ENCODE measurements at places on chromosomes 5 and 9.

GRCh38 chr5:109805472-109805871 is 115.7 kb downstream of the MAN2A1 start:
- ATAC-seq: no peak

- ATAC-seq: peak; percentile 99
These were observed 70.9 kb downstream of the GAPVD1 start for GRCh38 chr9:125332527-125332926.

- ATAC-seq: no peak
These were observed 7.3 kb downstream of the CDC14B start for GRCh38 chr9:96612105-96612965.

DNA sequence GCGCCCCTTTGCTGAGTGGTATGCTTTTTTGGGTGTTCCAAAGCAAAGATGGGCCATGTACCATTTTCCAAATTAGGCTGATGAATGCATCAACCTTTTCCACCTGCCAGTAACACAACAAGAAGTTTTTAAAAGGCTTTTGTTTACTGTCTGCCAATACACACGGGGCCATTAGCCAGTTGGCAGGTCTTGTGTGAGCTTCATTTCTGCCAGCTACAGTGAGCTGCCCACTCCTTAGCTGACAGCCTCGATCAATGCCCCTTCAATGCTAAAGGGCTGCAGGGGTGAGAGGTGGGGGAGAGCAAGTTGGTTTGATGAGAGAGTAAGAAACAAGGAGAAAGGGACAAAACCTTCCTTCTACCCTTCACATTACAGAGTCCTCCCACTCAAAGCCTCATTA is 128.7 kb downstream of the C5orf15 start:
- no peak for ATAC-seq

- no peak for ATAC-seq
These were observed 345.9 kb upstream of the RIOK2 start for GRCh38 chr5:97528941-97529340.

DNA sequence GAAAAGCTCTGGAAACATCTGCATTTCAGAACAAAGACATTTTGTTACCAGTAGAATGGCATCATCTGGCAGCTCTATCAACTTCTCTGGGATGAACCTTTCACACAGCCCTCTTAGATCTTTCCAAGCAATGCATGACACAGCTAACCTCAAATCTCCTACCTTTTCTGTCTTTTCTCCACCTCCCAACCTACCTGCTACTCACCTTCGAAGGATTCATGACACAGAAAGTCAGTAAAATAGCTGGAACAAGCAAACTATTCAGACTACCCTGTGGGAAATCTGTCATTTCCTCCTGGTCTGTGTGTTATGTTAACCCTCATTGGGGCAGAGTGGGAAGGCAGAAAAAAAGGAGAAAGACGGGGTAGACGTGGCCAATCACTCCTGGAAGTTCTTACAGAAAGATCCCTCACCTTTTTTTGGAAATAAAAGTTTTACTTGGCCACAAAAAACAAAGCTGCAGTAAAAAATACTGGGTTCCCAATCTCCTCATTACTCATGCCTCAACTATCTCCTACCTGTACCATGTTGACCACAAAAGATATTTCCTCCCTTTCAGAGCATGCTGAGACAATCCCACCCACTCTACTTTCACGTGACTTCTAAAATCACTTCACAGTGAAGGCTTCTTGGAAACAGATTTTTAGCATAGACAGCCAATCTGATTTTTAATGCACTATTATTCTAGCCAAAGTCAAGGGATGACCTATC is 362.1 kb upstream of the RFX3 start:
- ATAC-seq: peak; percentile 43

- no peak for ATAC-seq
These were observed 17.9 kb upstream of the SPINK4 start for GRCh38 chr9:33222031-33222430.

GRCh38 chr5:2013301-2014057 is 130.8 kb upstream of the IRX4 start:
- ATAC-seq: no peak

- ATAC-seq: no peak
These were observed 9.9 kb downstream of the FBN2 start for GRCh38 chr5:128528126-128528525.

GRCh38 chr9:105026451-105026850 is 98.5 kb upstream of the ABCA1 start:
- no peak for ATAC-seq

- peak; percentile 19 for ATAC-seq
These were observed 69.9 kb downstream of the TLE1 start for GRCh38 chr9:81619353-81620001.

DNA sequence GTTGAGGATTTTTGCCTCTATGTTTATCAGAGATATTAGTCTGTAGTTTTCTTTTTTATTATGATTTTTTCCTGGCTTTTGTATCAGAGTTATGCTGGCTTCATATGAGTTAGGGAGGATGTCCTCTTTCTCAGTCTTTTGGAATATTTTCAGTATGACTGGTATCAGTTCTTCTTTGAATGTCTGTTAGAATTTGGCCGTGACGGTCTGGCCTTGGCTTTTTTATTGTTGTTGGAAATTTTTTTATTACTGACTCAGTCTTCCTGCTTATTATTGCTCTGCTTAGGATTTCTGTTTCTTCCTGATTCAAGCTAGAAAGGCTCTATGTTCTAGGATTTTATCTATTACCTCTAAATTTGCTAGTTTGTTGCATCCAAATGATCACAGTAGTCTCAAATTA is 421.9 kb downstream of the CDH10 start:
- ATAC-seq: no peak

DNA sequence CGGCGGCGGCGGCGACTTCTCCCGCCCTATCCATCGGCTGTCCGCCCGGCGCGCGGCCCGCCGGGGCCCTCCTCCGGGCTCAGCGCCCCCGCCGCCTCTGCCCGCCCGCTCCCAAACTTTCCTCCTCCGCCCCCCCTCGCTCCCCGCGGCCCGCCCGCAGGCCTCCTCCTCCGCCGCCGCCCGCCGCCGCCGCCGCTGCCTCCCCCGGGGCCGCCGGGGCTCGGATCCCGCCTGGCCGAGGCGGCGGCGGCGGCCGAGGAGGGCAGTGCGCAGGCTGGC is 460 bp upstream of the PBX3 start:
- ATAC-seq: no peak

GRCh38 chr5:43073597-43074546 is 33.8 kb upstream of the ANXA2R start:
- peak; percentile 70 for ATAC-seq

- ATAC-seq: no peak
These were observed 114.8 kb upstream of the COL5A1 start for GRCh38 chr9:134526584-134527477.

GRCh38 chr9:133529874-133530273 is 4.6 kb upstream of the ADAMTSL2 start:
- no peak for ATAC-seq

DNA sequence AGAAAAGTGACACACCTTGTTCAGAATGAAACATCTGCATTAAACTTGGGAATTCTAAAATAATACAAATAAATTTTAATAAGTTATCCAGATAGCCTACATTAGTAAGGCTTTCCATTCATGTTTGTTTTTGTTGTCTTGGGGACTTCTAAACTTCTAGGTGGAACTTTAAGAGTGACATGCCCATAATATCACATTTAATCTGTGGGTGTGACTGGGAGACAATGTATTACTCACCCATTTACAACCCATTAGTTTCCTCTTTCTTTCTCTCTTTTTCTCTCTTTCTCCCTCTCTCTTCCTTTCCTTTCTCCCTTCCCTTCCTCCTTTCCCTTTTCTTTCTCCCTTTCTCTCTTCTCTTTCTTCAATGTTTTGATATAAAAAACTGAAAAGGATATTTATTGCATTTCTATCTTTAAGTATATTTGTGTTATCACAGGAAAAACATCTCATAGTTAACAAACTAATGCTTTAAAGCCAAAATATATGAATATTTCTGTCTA is 12.5 kb upstream of the PTGER4 start:
- no peak for ATAC-seq

DNA sequence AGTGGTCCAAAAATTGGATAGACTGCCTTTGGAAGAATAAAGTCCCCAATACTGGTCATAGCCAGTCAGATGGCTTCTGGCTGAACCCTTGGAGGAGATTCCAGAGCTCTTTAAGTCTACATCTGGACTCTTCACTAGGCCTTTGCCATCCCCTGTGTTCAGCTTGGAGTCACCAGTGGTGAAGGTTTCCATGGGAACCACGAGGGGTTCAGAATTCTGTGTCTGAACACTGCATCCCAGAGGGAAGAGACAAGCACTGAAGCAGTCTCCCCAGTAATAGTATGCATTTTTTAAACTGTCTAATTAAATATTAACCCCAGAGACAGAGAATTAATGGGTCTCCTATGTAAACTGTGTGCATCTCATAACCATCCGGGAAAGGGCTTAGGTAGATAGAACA is 38.2 kb downstream of the POU4F3 start:
- ATAC-seq: no peak

DNA sequence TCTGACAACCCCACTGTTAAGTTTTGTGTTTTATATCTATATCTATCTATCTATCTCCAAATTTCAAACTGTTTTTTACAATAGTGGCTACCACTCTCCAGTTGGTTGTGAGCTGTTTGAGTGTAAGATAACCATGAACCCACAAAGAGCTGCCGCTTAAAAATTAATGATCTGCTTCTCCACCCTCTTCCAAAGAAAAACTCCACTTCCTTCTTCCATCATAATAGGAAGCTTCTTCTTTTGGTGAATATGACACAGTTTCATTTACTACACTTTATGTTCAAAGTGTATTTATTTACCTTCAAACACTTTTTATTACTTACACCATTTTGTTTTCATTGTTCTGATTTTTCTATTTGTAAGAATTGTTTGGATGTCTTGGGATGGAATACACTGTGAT is 37.9 kb downstream of the SPZ1 start:
- ATAC-seq: no peak

GRCh38 chr9:21970800-21971640 is 23.2 kb downstream of the CDKN2A start:
- no peak for ATAC-seq

GRCh38 chr9:90882991-90883600 is 81.5 kb downstream of the SYK start:
- ATAC-seq: no peak

GRCh38 chr9:128393145-128393775 is 22.1 kb downstream of the URM1 start:
- no peak for ATAC-seq

GRCh38 chr9:71897577-71897976 is 13.4 kb downstream of the ABHD17B start:
- peak; percentile 68 for ATAC-seq

DNA sequence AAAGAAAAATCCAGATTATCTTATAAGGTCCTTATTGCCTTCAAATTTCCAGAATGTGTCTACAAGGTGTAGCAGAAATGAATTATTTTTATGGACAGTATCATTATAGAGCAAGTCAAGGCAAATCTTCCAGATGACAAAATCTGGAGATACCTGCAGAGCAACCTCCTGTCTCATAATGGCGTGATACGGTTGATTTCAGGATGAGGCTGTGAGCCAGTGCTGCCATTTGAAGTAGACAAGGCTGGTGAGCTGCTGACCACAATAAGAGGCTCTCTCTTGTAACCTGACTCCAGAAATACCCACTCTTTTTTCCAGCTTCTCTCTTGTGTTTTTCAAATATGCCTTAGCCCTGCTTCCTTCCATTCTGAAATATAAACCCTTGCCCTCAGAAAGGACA is 108.2 kb downstream of the HTR1A start:
- no peak for ATAC-seq

GRCh38 chr9:115114546-115114945 is 3.4 kb downstream of the TNC start:
- ATAC-seq: no peak

GRCh38 chr5:31247381-31247780 is 53.9 kb downstream of the CDH6 start:
- no peak for ATAC-seq

DNA sequence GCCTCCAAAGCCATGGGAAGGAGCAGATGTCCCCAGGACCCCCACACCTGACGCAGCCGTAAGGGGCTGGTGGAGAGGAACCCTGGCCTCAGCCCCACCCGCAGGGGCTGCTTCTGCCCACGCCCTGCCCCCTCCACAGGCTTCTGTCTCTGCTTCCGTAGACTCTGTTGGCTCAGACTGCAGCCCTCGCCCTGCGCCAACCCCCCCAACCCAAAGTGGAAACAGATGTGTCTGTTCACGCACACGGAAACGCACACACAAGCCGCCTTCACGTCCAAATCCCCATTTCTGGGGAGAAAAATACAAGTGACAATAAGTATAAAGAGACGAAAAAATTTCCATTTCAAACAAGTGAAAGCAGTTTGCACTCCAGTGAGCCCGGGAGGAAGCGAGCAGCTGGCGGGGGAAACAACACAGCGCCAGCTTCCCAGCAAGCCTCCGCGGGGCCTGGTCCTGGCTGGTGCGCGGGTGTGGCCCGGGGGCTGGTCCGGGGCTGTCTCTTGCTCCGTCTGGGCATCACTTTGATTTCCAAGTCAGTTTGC is 32.6 kb upstream of the RXRA start:
- no peak for ATAC-seq

DNA sequence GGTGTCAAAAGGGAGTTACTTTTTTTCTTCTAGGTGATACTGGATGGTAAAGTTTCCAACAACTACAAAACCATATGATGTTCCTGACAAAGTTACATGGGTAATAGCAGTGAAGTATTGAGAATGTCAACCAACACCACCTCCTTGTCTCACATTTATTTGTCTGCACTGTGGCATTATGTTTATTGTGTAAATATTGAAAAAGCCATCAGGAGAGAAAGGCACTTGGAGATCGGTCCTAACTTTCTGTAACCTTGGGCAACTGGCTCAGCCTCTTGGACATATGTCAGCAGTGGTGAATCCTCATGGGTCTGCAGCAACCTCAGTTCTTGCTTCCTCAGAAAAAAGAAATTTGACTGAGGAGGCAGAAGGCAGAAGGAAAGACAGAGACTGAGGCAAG is 50.0 kb upstream of the ICE1 start:
- no peak for ATAC-seq

DNA sequence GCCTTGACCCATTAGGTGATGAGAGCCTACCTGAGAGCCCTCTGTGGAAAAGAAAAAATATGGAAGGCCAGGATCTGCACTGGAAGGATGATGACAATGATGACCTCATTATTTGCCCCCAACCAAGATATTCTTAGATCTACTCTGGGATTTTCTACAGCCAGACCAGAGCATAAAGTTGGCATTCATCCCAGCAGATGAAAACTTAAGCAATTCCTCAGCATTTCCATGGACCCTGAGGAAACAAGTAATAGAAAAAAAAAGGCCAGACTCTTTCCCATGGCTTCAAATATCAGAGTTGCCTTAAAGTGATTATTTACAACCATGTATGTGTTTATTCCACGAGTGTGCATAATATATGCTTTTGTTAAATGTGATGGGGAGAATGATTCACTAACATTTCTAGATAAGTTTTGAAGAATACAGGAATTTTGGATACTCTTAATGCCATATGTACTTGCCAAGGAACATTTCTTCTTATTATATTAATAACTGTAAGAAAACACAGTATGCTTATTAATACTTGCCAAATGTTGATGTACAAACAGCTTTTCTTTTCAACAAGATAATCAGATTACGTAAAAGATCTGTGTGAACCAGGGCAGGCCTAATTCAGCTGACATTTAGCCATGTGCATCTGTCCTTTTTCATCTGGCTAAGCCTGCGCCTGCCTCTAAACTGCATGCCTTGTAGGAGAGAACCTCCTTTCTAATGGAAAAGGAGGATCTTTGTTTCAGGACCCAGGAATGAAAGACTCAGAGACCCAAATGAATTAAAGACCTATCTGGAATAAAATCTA is 94.8 kb downstream of the ARRDC3 start:
- ATAC-seq: no peak

All from activated T-helper 17 cell treated with anti-CD3 and anti-CD28 coated beads, Interleukin-2, amount 50 U/mL, for 72 hours (primary cell).